ENCODE measurements at places on chromosomes 1 and 21. TPM values are rescaled to one million over a fixed set of nuclear protein-coding genes. Genes with fewer than 3 reads are reported as not detected.

The PBX1 gene
- 32.8 TPM for total RNA-seq

The KRTAP21-3 gene
- not detected for total RNA-seq

The PLA2G2D gene
- total RNA-seq: not detected

The DMRTA2 gene
- total RNA-seq: 0.15 TPM

The ZNF593OS gene
- total RNA-seq: not detected

The NR1I3 gene
- total RNA-seq: not detected

The IL12RB2 gene
- total RNA-seq: not detected

The MAP3K7CL gene
- 1.9 TPM for total RNA-seq

The HEYL gene
- 3.5 TPM for total RNA-seq

The ACKR1 gene
- not detected for total RNA-seq

The KIFAP3 gene
- total RNA-seq: 11.6 TPM

The VAV3 gene
- 1.6 TPM for total RNA-seq

The LRRC53 gene
- not detected for total RNA-seq

The CLCA4 gene
- total RNA-seq: not detected

The OR14A16 gene
- total RNA-seq: not detected

The OR6K6 gene
- total RNA-seq: not detected

The C1QB gene
- total RNA-seq: not detected

The SYDE2 gene
- 1.0 TPM for total RNA-seq

The MACO1 gene
- 8.6 TPM for total RNA-seq

The NBPF20 gene
- 3.9 TPM for total RNA-seq

The SYCP1 gene
- not detected for total RNA-seq

The RABIF gene
- total RNA-seq: 14.1 TPM

The KIF26B gene
- total RNA-seq: 0.02 TPM

The NT5C1A gene
- not detected for total RNA-seq

The FRRS1 gene
- 2.2 TPM for total RNA-seq

The PPM1J gene
- total RNA-seq: 1.1 TPM

The LMX1A gene
- total RNA-seq: not detected

The RBM15 gene
- 11.2 TPM for total RNA-seq

The CACYBP gene
- total RNA-seq: 194 TPM

Measured in A549 treated with DMSO at 1 μM for 4 hours (cell line).